Ammon's horn (tissue), 1 donor: ENCODE measurements at places on chromosomes 6 and 20.

GRCh38 chr6:141688916-141689315 lies 443.8 kb upstream of the GJE1 start:
- DNase-seq, result no peak

DNA sequence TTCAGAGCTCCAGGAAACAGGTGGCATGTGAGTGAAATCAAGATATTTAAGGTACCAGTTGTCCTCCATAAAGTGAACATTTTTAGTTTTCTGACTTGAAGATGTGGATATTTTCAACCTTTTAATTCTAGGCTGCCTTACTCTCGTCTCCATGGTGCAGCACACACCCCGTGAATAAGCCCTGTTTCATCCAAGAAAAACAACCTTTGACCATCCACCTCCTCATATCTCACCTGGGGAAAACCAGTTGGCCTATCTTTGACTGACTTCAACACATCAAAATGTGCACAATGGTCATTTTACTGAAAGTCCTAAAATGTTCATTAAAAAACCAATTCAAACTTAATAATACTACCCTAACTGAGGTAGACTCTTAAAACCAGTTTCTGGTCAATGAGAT lies 73.8 kb upstream of the CD2AP start:
- DNase-seq, result no peak

DNA sequence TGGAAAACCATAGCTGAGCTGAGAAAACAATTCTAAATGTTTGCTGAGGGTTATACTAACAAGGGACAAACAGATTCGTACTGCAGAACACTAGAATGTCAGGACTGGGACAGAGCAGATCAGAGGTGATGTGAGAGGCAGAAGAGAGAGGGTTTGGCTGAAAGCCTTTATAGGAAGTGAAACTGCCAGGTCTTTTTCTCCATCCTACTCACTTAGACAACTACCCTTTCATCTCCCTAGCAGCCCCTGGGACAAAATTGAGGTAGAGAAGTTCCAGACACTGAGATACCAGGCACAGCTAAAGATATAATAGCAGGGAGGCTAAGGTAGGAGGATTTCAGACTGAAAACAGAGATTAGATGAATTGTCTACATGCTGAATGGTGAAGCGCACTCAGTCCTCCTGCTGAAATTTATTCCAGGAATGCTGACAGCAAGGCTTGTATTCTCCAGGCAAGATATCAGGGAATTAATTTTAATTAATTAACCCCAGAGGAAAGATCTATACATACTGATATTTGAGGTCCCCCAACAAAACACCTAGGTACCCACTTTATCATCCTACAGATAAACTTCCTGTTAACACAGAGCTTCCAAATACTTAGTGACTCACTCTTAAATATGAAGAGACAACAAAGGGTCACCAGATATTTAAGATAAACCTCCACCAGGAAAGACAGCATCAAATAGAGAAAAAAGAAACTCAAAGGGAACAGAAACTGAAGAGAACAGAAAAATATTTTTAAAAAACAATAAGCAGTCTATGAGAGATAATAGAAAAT lies 12.6 kb upstream of the EIF2S2 start:
- DNase-seq, result no peak

DNA sequence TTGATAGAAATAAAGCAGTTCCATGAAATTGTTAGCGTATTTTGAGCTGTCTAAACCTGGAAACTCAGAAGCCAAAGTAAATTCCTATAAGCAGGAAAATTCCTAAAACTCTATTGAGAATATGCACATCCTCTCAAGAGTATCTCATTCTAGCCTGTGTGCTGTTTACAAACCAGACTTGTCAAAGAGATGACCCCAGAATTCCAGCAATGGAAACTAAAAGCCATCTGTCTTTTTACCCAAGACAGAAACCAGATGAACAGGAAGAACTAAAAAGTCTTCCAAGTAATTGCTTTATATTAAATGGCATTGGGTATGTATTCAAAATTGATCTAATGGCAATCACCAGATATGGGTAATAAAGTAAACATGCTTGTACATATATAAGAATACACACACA lies 92.6 kb downstream of the COL19A1 start:
- DNase-seq, result no peak

GRCh38 chr6:145036848-145037567 lies 698.3 kb downstream of the EPM2A start:
- no peak for DNase-seq

DNA sequence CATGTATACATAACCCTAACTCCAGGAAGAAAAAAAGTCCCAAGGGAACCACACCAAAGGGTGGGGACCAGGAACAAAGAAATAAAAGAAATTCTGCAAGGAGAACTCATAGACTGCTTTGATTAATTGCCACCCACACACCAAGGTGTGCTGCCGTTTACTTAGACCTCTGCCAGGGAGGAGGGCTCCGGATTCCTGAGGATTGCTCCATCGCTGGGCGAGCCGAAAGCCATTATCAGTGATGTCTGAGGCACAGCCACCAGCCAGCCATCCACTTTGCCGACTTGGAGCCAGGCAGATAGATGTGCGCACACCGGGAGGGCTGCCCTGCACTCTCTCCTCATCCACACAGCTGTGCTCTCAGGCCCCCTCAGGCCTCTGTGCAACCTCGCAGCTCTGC lies 272.7 kb upstream of the FOXQ1 start:
- no peak for DNase-seq
